ENCODE measurements at places on chromosomes 2 and 18. TPM values are rescaled to one million over a fixed set of nuclear protein-coding genes. Genes with fewer than 3 reads are reported as not detected.

SERPINB4 gene
- total RNA-seq = not detected

LDAH gene
- 14.6 TPM for total RNA-seq

DHRS9 gene
- not detected for total RNA-seq

- peak overlapping the region; percentile 8 for H3K27ac ChIP-seq
- peaks cover 23% of the 10 kb centered on the region for H3K4me1 ChIP-seq
Measured at GRCh38 chr2:102193074-102193473, 6.3 kb downstream of the IL1RL2 start.

- H3K4me1 ChIP-seq = no peaks in the 10 kb centered on the region
- no peak for DNase-seq
- no peak overlapping the region for H3K4me3 ChIP-seq
- no peaks in the 10 kb centered on the region for H3K27me3 ChIP-seq
- no peak overlapping the region for H3K27ac ChIP-seq
- H3K36me3 ChIP-seq = no peaks in the 10 kb centered on the region
Measured at GRCh38 chr2:237598468-237599208, 8.1 kb upstream of the RAB17 start.

- H3K4me3 ChIP-seq = no peak overlapping the region
- no peaks in the 10 kb centered on the region for H3K36me3 ChIP-seq
- H3K4me1 ChIP-seq = peaks cover 5% of the 10 kb centered on the region
- no peak overlapping the region for H3K27ac ChIP-seq
- H3K27me3 ChIP-seq = no peaks in the 10 kb centered on the region
Measured at GRCh38 chr18:36692371-36692770, 136.4 kb downstream of the TPGS2 start.

DNA sequence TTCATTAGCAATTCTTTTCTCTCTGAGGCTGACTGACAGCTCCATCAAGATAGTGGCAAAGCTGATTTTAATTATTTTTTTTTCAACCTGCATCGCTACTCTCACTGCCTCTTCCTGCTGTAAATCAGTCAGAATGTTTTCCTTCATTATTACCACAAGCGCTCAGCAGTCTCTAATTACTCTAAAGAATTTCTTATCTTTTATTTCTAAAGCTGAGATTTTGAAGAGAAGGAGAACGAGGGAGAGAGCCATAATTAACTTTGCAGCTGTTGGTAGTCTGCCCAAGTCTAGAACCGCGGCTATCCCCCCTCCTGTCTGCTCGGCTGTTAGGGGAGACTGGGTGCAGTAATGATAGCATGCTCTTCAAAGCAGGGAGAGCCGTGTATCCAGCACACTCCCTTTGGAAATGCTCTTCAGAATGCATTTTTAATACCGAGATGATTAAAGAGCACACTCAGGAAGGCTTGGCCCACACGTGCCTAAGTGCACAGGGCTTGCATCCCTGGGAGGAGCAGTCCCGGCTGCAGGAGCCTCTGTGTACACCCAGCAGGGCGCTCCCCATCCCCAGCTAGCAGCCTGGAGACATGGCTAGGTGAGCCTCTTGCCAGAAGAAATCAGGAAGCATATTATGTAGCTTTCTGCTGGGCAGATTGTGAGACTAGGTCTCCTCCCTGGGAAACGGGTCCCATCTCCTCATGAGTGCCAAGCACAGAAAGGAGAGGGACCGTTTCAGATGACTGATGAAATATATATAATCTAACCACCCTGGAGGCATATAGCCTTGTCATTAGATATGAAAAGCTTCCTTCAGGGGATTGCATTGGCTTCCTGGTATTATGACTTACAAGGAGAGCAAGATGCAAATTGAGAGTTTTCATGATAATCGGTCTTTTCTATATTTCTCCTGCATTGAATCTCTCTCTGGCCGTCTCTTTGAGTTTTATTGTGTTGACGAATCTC lies 555.2 kb downstream of the CMPK2 start:
- H3K27ac ChIP-seq = no peak overlapping the region
- H3K27me3 ChIP-seq = peaks cover 63% of the 10 kb centered on the region
- H3K4me3 ChIP-seq = no peak overlapping the region
- H3K4me1 ChIP-seq = no peaks in the 10 kb centered on the region
- no peaks in the 10 kb centered on the region for H3K36me3 ChIP-seq
- no peak for DNase-seq

DNA sequence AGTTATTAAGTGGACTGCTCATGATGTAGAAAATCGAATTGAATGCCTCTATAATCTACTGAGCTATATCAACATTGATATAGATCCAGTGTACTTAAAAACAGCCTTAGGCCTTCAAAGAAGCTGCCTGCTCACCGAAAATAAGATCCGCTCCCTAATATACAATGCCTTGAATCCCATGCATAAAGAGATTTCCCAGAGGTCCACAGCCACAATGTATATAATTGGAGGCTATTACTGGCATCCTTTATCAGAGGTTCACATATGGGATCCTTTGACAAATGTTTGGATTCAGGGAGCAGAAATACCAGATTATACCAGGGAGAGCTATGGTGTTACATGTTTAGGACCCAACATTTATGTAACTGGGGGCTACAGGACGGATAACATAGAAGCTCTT lies 2.0 kb downstream of the KLHL23 start:
- H3K27me3 ChIP-seq = no peaks in the 10 kb centered on the region
- H3K27ac ChIP-seq = no peak overlapping the region
- DNase-seq = no peak
- peaks cover 8% of the 10 kb centered on the region for H3K4me1 ChIP-seq

Data from PC-9 (cell line).